ENCODE measurements at places on chromosomes 4 and X.

DNA sequence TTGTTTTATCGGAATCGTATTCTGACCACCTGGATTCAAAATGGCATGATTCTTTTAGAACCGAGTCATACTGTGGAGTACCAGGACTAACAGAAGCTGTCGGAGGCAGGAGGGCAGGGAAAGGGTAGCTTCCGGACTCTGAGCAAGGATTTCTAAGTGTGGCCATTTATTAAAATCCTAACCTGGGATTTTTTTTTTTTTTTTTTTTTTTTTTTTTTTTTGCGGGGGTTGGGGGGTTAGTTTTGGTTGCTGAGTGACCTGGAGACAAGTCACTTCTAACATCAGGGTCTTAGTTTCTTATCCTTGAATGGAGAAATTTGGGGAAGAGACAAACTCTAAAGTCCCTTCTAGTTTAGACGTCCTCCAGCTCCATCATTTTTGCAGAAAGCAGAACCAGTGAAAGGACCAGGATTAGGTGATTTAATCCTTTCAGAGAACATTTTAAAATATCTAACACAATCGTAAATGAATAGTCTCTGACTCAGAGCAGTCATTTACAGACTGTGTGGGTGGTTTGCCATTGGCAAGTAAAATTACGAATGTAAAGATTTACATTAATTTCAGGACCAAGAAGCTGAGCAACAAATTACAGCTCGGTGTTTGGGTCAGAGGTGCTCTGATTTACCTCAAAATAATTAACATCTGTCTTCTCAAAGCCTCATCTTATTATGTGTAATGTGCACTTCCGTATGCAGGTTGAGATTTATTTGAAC is 7.3 kb downstream of the SLC25A5 start:
- no peak for DNase-seq

GRCh38 chr4:142331132-142331531 is 515.0 kb downstream of the INPP4B start:
- no peak for DNase-seq

GRCh38 chr4:87530868-87531267 is 1.7 kb upstream of the SPARCL1 start:
- no peak for DNase-seq

DNA sequence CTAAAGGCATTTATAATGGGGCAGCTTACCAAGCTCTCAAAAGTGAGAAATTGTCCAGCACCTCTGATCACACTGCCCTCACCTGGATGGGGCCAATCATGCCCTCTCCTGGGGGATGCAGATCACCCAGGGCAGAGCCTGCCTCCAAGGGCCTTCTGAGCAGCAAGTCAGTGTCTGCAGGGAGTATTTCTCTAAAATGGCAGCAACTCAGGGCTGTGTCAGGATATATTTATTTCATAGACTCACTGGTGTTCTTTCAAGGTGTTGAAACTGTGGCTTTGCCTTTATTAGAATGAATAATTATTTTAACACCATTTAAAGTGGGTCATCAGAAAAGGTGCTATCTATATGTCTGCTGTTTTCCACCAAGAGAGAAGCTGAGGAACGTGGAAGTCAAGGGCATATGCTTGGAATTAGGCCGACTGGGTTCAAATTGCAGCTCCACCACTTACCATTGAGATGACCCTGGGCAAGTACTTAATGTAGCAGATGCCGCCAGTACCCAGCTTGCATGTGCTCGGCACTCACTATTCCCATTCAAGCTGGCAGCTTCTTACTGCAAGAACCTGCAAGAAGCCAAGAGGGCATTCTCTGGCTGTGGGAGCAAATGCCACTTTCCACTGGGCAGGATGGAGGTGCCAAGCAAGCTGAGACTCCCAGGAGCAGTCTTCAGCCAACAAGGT is 590.0 kb downstream of the BCOR start:
- no peak for DNase-seq

DNA sequence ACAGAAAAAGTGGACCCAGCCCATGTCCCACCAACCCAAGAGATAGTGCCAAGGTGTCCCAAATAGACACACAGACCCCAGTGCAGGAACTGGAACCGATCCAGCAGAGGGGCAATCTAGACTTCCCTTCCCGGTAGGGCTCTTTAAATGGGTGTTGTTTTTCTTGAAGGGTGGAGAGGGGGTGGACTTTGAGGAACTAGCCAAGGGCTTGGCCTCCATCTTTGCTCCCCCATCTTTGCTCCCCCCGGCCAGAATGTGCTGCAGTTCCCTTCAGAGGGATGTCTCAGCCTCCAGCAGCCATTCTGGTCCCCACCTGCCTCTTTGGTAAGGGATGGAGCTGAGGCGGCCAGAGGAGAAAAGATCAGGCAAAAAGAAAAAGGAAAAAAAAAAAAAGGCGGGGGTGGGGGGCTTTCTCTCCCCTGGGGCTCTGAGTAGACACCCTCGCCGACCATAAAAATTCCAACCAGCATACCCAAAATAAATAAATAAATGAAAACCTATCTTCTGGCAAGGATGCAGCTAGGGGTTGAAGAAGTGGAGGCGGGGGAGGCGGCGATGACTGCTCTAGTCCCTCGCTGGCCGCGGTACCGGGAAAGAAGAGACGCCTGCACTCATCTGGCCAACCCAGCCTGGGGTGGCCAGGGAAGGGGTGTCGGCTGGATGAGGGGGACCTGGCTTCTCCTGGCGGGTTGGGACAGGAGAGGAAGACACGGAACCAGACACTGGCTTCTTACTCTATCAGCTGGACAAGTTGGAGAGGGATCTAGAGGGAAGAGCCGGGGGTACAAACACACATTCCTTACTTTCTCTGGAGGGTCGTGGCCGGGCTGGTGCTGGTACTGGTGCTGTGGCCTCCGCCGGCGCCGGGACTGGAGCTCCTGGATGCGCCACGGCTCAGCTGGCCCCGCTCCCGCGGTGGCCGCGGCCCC is 38.5 kb upstream of the IQSEC2 start:
- no peak for DNase-seq

GRCh38 chr4:156628858-156629257 is 342.7 kb downstream of the PDGFC start:
- DNase-seq = no peak

- DNase-seq = no peak
These were observed 92.7 kb downstream of the STK32B start for GRCh38 chr4:5143940-5144339.

DNA sequence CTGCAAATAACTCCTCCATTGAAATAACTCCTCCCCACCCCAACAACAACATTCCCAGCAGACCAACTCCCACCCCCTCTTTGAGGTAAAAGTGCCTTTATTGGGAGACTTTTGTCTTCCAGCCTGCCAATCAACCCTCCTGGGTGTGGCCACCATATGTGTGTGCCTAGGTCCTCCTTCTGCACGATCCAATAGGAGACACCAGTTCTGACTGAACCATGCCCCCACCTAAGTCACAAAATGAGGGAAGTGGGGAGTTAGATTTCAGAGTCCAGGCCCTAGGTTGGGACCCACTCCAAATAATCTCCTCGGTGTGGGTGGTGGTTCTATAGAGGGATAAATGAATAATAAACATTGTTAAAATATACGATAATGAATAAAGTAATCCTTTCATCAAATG is 3.0 kb downstream of the PLP2 start:
- no peak for DNase-seq

GRCh38 chrX:129115104-129115503 is 408.2 kb downstream of the SMARCA1 start:
- DNase-seq = no peak

DNA sequence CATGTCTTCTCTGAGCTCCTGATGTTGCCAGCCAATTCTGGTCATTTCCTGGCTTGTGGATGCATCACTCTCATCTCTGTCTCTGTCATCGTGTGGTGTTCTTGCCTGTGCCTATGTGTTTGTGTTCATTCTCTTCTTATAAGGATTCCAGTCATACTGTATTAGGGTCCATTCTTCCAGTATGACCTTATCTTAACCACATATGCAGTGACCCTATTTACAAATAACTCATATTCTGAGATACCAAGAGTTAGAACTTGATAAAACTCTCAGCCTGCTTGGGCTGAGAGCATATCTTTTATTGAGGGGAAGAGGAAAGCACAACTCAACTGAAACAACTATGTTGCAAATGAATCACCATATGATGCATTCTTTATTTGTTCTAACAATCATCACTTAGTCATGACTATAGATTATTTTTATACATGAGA is 189.0 kb upstream of the ANXA10 start:
- DNase-seq = no peak

DNA sequence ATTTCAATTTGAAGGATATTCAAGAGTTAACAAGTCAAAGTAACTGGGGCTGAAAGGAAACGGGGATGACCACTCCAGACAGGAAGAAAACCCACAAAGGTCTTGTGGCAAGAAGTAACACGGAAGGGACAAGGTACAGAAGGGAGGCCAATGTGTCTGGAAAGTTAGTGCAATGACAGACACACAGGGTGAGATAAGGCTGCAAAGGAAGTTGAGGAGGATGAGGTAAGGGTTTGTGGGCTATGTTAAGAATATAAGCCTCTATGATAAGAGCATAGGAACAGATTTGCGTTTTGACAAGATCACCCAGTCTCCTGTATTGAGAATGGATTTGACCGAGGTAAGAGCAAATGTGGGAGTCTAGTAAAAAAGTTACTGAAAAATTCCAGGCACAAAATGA is 21.9 kb upstream of the EMCN start:
- no peak for DNase-seq

GRCh38 chr4:80711956-80712355 is 318.6 kb upstream of the BMP3 start:
- no peak for DNase-seq

GRCh38 chrX:10090319-10090718 is 66.5 kb upstream of the CLCN4 start:
- DNase-seq = no peak

Data from stimulated activated CD4-positive, alpha-beta T cell treated with anti-CD3 and anti-CD28 coated beads, Interleukin-2, amount 100 ng/mL, for 24 hours (primary cell).